ENCODE measurements at places on chromosomes 12 and 14.

- DNase-seq = no peak
Observed at GRCh38 chr12:96386794-96387193, 13.4 kb downstream of the CDK17 start.

- no peak for DNase-seq
Observed at GRCh38 chr12:108271951-108272872, 66.9 kb downstream of the CMKLR1 start.

DNA sequence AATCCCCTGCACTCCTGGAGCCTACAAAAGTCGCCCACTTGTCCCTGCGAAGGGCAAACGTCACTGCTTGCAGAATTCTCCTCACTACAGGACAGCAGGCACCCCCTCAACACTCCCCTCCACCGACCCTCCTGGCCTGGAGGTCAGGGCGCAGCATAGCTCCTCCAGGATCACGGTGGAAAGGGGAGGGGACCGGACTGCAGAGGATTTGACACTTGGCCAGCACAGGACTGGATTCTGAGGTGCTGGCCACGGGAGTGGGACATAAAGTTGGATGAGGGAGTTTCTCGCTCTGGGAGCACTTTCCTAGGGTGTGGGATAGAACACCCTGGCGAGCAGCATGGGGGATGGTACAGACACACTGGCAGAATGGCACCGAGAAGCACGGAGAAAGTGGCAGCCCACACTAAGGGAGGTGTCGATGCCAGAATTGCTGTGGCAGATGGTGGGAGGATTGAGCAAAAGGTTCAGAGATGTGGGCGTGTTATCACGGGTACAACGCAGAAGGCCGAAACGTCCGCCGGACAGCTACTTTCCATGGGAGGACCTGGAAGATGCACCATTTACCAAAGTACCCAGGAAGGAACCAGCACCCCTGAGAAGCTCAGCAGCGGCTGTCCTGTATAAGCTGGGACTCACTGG is 51.4 kb upstream of the DIO3 start:
- DNase-seq = no peak

- no peak for DNase-seq
Observed at GRCh38 chr12:59082952-59083351, 162.6 kb upstream of the LRIG3 start.

Data from activated CD8-positive, alpha-beta memory T cell treated with anti-CD3 and anti-CD28 coated beads, Interleukin-2, amount 50 U/mL, for 48 hours (primary cell).